Motor neuron (in vitro differentiated cells): ENCODE measurements at places on chromosomes 3 and 15. TPM values are rescaled to one million over a fixed set of nuclear protein-coding genes. Genes with fewer than 3 reads are reported as not detected.

DPPA2 gene
- total RNA-seq = not detected in 2 replicates

RNU5B-1 gene
- under 0.01 TPM in 2 replicates for total RNA-seq

ROPN1 gene
- 0.21 and 0.67 TPM in 2 replicates for total RNA-seq

SH2D7 gene
- not detected in 2 replicates for total RNA-seq

COL6A6 gene
- total RNA-seq = 0.37 and 0.52 TPM in 2 replicates

CADM2 gene
- 0.94 and 1.3 TPM in 2 replicates for total RNA-seq

UBP1 gene
- total RNA-seq = 30.2 and 33.7 TPM in 2 replicates

CLDN18 gene
- total RNA-seq = 1.9 and 2.4 TPM in 2 replicates

NLGN1 gene
- 44.9 and 49.1 TPM in 2 replicates for total RNA-seq

CHST13 gene
- total RNA-seq = 0.28 TPM in 1 of 2 replicates, not detected in the other

FES gene
- total RNA-seq = 1.9 and 3.0 TPM in 2 replicates

IMPG2 gene
- total RNA-seq = 0.43 and 0.46 TPM in 2 replicates

GJD2 gene
- 1.6 and 3.0 TPM in 2 replicates for total RNA-seq

RSL24D1 gene
- total RNA-seq = 106 and 116 TPM in 2 replicates

GATM gene
- 17.4 and 19.8 TPM in 2 replicates for total RNA-seq

SI gene
- not detected in 2 replicates for total RNA-seq

RLBP1 gene
- total RNA-seq = 0.76 and 1.3 TPM in 2 replicates

FHIT gene
- total RNA-seq = 4.0 and 5.6 TPM in 2 replicates

AGTR1 gene
- 3.8 and 4.1 TPM in 2 replicates for total RNA-seq

CYP8B1 gene
- 0.16 and 0.25 TPM in 2 replicates for total RNA-seq

PRSS50 gene
- 0.27 TPM in 1 of 2 replicates, not detected in the other for total RNA-seq

SERPINI1 gene
- total RNA-seq = 2.7 and 3.2 TPM in 2 replicates

SPRED1 gene
- total RNA-seq = 10.4 and 10.5 TPM in 2 replicates

ASB7 gene
- total RNA-seq = 11.0 and 12.6 TPM in 2 replicates

QARS1 gene
- 248 and 265 TPM in 2 replicates for total RNA-seq

ALG1L2 gene
- not detected in 2 replicates for total RNA-seq

CGNL1 gene
- 0.52 and 0.69 TPM in 2 replicates for total RNA-seq

NKIRAS1 gene
- 30.4 and 37.1 TPM in 2 replicates for total RNA-seq

SLC27A2 gene
- 0.50 and 0.87 TPM in 2 replicates for total RNA-seq

NUTM1 gene
- total RNA-seq = 0.09 and 0.39 TPM in 2 replicates

MEX3B gene
- total RNA-seq = 15.3 and 19.3 TPM in 2 replicates

ASB14 gene
- total RNA-seq = 1.4 and 1.9 TPM in 2 replicates

CPEB1 gene
- total RNA-seq = 10.9 and 14.1 TPM in 2 replicates

HYAL1 gene
- 0.76 and 1.1 TPM in 2 replicates for total RNA-seq
